ENCODE measurements at places on chromosomes 2 and 18.

- DNase-seq = no peak
Measured at GRCh38 chr2:136118819-136119716, 1.1 kb upstream of the CXCR4 start.

DNA sequence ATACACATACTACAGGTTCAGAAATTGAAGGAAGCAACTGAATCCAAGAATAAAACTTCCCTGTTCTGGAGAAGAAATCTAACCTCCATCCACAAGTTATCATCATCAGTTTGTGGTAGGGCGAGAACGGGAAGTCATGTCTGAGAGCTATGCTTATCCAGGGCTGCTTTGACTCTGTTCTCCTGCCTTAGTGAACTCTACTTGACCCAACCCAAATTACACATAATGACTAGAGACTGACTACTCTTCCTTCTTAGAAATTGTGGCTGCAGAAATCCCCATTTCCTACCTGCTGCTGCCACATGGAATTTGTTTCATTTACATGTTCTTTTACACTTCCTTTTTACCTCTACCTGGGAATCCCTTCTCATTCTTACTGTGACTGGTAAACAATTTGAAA, 1102.6 kb upstream of the PIK3C3 start:
- DNase-seq = no peak

DNA sequence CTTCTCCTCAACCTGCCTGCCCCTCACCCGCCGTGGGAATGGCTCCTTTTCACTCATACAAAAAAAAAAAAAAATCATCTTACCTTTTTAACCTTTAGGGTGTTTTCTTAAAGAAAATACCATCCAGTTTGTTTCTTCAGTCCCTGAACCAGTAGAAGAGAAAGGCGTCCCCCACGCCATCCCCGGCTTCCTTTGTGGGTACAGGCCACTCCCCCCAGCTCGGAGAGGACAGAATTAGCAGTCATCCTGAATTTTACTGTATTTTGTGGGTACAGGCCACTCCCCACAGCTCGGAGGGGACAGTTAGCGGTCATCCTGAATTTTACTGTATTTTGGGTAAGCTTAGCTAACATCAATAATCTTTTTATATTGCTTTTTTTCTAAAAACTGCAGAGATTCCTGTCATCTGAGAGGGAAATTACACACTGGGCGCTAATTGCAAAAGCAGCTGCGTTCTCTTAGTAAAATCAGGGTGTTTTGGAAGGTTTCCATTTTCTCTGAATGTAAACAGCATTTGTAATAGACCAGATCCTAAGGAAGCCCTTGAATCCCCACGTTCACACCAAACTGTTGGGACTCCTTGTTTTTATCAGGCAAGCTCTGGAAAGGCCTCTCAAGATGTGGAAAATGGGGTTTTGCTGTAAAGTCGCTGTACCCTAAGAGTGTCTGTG, 72.5 kb downstream of the NFATC1 start:
- DNase-seq = no peak

GRCh38 chr2:186205254-186205911, 280.7 kb upstream of the ZC3H15 start:
- DNase-seq = no peak

DNA sequence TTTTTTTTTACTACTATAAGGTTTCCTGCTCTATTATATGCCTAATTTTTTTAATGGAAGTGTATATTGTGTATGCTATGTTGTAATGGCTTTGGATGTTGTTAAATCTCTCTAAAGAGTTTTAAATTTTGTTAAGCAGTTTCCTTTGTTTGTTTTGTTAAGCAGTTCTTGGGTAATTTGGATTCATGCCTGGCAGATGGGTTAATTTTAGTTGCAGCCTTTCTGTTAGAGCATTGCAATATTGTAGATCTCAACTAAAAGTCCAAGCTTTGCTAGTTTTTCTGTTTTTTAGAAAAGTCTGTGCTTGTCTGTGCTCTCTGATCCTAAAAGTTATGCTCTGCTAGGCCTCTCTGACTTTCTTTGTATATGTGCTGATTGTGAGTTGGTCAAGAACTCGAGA, 1229.0 kb upstream of the NRXN1 start:
- no peak for DNase-seq

- no peak for DNase-seq
Measured at GRCh38 chr2:54271843-54272627, 16.0 kb upstream of the TSPYL6 start.
